GM10248 (cell line): ENCODE measurements at places on chromosomes 13 and 19.

GRCh38 chr19:7600721-7601120 is 5.1 kb downstream of the CAMSAP3 start:
- DNase-seq: no peak

GRCh38 chr13:18971576-18972219 is 209.9 kb downstream of the TUBA3C start:
- DNase-seq: no peak

DNA sequence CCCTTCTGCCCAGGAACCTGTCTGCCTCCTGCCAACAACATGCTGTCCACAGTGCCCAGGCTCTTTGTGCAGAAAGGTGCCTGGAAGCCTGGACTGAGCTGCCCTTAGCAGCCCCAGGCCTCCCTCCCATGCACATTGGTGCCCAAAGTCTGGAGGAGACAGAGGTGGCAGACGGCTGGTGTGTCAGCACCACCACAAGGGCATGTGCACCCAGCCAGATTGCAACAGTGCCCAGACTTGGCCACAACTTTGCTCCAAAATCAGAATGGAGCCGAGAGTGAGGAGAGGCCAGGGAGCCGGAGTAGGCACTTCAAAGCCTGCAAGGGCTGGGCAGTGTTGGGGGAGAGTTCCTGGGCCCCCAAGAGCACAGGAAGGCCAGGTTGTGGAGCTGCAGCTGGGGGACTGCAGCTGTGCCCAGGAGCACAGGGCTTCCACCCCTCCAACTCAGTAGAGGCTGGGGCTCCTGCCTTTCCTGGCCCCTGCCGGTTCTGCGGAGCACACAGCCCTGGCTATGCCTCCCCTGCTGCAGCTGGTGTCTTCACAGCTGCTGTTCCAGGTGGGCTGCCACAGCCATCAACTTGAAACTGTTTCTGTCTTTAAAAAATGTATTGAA is 1255.8 kb downstream of the SLITRK5 start:
- DNase-seq: no peak

DNA sequence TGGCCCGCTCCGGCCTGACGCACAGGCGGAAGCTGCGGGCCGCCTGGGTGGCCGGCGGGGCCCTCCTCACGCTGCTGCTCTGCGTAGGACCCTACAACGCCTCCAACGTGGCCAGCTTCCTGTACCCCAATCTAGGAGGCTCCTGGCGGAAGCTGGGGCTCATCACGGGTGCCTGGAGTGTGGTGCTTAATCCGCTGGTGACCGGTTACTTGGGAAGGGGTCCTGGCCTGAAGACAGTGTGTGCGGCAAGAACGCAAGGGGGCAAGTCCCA is 4.4 kb downstream of the FFAR1 start:
- DNase-seq: no peak

GRCh38 chr19:6543866-6544347 is 13.1 kb downstream of the TNFSF9 start:
- no peak for DNase-seq

- no peak for DNase-seq
Observed at GRCh38 chr13:24071016-24071415, 89.5 kb upstream of the SPATA13 start.

GRCh38 chr13:96093296-96094006 is 3.5 kb downstream of the HS6ST3 start:
- no peak for DNase-seq

DNA sequence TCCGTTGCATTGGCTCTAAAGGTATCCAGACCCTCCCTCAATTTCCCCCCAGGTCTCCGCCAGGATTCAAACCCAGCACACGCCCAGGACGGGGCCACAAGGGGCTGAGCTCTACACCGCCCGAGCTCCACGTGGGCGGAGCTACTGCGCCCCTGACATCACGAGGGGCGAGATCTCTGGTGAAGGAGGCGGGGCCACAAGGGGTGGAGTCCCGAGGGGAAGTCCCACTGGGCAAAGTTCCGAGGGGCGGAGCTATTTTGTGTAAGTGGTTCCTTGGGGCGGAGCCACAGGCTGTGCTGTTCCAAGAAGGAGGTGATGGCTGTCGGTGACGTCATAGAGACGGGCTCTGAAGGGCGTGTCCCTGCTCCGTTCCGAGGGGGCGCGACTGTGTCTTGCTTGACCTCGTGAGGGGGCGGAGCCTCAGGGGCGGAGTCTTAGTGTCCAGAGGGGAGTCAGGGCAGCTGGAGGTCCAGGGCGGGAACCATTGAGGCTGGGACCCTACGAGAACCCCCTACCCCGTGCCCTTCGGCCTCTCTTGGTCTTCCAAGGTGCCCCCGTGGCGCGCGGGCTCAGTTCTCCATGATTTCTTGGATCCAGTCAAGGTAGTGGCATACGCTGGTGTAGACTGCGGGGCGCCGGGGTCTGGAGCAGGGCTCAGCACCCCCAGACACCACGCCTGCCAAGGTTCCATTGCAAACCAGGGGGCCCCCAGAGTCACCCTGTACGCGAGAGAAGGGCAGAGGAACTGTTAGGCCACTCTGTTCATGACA is 1.3 kb upstream of the KLK8 start:
- peak; percentile 62 for DNase-seq

DNA sequence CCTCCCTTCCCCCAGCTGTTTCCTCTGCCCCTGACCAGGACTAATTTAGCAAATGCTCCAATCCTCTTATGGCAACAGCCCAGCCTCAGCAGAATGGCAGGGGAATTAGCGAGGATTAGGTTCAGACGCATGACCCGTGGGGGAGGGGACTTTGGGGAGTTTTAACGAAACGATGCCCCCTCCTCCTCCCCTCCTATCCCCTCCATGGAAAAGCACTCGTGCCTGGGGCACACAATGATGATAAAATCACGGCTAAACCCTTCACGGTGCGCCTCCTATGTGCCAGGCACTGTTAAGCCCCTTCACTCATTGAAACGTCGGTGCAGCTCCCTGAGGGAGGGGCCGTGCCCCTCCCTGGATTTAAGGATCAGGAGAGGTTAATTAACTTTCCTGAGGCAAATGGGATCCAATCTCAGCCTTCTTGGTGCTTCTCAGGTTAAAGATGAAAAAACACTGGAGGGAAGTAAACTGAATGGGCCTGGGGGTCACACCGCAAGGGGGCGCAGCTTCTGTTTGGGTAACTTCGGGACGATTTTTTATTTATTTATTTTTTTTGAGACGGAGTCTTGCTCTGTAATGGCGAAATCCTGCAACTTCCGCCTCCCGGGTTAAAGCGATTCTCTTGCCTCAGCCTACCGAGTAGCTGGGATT is 10.1 kb upstream of the TPRX2 start:
- no peak for DNase-seq

DNA sequence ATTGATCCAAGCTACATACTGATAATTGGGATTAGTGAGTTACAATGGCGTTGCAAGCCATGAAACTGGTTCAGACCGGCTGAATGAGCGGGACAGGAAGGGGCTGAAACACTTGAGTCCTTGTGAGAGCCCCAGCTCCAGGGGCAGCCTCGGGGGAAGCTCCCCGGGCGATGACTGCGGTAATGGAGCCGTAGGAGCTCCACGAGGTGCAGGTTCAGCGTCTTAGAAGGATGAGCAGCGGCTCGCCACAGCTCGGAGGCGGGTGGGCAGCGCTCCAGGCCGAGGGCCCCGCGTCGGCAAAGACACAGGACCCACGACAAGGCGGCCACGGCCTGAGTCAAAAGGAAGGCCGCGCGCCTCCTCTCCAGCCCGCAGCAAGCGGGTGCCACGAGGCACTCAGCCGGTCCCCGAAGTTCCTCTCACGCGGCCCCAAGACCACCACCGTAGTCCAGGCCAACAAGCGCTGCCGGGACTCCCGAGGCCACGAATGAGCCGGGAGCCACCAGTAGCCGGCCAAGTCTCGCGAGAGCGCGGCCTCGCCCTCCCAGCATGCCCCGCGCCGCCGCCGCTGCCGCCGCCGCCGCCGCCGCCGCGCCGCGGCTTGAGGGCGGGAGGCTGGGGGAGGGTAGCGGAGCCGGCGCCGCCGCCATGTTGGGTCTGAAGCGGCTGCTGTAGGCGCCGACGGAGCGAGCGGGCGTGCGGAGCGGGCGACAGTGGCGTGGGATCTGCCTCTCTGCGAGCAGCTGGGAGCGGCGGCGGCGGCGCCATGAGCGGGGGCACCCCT is at the start of gene LSM14A:
Gene LSM14A (plus strand): TSS at position 628 of the 784 bp plus-strand sequence. CDS start 139 bp downstream, at position 767.
- peak; percentile 93 for DNase-seq

GRCh38 chr13:98972059-98972458 is 5.8 kb downstream of the DOCK9 start:
- no peak for DNase-seq

- peak; percentile 65 for DNase-seq
Observed at GRCh38 chr19:16446108-16446723, 25.6 kb downstream of the EPS15L1 start.

DNA sequence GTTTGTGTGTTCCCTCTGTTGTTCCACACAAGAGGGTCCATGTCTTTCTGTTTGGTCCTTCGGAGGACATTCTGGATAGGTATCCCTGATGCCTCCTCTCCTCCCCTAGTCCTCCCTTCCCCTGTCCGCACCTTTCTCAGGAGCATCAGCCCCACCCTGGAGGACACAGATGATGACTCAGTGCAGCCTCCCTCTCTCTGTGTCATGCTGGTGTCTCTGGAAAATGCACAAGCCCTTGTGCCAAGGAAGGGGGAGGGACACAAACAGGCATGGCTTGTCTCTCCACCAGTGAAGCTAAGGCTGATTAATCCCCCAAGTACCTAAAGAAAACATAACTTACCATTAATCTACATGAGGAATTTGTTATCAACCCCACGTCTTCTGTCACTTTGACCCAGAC is 16.2 kb upstream of the TNFRSF19 start:
- no peak for DNase-seq
